ENCODE measurements at places on chromosomes 5 and 9. TPM values are rescaled to one million over a fixed set of nuclear protein-coding genes. Genes with fewer than 3 reads are reported as not detected.

GRCh38 chr5:174419540-174420132 lies 304.7 kb upstream of the MSX2 start:
- H3K27ac ChIP-seq, result no peak overlapping the region
- DNase-seq, result peak; percentile 90
- H3K27me3 ChIP-seq, result peaks cover 6% of the 10 kb centered on the region
- H3K36me3 ChIP-seq, result no peaks in the 10 kb centered on the region
- H3K4me3 ChIP-seq, result no peak overlapping the region
- peaks cover 4% of the 10 kb centered on the region for H3K4me1 ChIP-seq

- no peak overlapping the region for H3K4me3 ChIP-seq
- H3K4me1 ChIP-seq, result no peaks in the 10 kb centered on the region
- no peaks in the 10 kb centered on the region for H3K27me3 ChIP-seq
- H3K36me3 ChIP-seq, result no peaks in the 10 kb centered on the region
- H3K27ac ChIP-seq, result no peak overlapping the region
- no peak for DNase-seq
Measured at GRCh38 chr5:59503220-59503619, 390.3 kb downstream of the PDE4D start.

Gene MVB12B
- 23.4 TPM for total RNA-seq

Gene LHX6
- total RNA-seq, result 4.8 TPM

Gene IL5
- total RNA-seq, result not detected

- DNase-seq, result no peak
- H3K27ac ChIP-seq, result no peak overlapping the region
- peaks cover 2% of the 10 kb centered on the region for H3K4me1 ChIP-seq
- no peaks in the 10 kb centered on the region for H3K36me3 ChIP-seq
- no peak overlapping the region for H3K4me3 ChIP-seq
Measured at GRCh38 chr5:169577951-169578350, 5.6 kb upstream of the SPDL1 start.

- H3K27me3 ChIP-seq, result no peaks in the 10 kb centered on the region
- no peak overlapping the region for H3K4me3 ChIP-seq
- peak; percentile 39 for DNase-seq
- no peak overlapping the region for H3K27ac ChIP-seq
- no peaks in the 10 kb centered on the region for H3K36me3 ChIP-seq
Measured at GRCh38 chr5:112186401-112186990, 232.6 kb downstream of the EPB41L4A start.

Gene OR1J2
- not detected for total RNA-seq

Gene CDH18
- total RNA-seq, result not detected
